ENCODE measurements at places on chromosomes 3 and 15.

DNA sequence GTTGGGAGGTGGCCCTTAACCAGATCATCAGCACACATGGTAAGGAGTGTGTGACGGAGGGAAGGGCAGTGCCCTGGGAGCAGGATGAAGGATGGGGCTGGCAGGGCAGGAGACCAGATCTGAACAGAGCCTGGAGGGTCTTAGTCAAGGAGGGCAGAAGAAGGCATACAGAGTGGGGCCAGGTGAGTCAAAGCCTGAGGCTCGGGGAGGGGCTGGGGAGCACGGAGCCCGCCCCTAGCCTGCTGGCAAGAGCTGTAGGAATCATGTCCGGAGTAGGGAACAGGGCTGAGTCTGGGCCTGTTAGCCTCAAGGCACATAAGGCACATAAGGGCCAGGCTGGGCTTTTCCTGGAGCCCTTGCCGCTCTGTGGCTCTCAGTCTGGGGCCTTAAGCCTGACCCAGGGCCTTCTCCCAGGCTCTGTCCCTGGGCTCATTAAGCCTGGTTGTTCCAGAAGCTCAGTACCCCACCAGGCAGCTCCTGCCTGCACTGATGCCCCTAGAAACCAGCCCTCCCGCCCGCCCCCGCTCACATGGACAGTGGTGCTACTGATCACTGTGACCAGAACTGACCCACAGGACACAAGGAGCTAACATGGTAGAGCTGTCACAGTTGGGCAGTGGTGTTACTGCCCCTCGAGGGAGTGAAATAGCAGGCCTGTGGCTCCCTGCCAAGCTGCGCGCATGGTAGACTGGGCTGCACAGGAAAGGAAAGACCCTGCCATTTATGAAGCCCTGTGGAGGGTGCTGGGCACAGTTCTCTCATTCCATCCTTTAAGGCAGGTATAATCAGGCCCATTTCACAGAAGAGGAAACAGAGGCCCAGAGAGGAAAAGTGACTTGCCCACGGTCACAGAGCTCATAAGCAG is 14.6 kb downstream of the ISG20 start:
- DNase-seq = no peak

DNA sequence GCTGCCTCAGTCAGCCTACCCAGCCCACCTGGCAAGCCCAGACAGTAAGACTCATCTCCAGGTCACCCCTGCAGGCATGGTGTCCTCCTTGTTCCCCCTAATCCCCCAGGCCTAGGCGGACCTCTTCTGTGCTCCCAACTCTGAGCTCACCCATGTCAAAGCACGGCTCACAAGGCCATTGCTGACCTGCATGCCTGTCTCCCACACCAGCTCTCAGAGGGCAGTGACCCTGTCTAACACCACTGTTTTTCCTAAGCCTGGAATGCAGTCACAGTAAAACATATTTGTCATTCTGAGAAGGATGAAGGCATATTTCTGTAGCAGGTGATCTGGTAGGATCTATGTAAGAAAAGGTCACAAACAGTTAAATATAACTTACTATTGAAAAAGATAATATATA is 110.3 kb upstream of the HACD2 start:
- DNase-seq = no peak

DNA sequence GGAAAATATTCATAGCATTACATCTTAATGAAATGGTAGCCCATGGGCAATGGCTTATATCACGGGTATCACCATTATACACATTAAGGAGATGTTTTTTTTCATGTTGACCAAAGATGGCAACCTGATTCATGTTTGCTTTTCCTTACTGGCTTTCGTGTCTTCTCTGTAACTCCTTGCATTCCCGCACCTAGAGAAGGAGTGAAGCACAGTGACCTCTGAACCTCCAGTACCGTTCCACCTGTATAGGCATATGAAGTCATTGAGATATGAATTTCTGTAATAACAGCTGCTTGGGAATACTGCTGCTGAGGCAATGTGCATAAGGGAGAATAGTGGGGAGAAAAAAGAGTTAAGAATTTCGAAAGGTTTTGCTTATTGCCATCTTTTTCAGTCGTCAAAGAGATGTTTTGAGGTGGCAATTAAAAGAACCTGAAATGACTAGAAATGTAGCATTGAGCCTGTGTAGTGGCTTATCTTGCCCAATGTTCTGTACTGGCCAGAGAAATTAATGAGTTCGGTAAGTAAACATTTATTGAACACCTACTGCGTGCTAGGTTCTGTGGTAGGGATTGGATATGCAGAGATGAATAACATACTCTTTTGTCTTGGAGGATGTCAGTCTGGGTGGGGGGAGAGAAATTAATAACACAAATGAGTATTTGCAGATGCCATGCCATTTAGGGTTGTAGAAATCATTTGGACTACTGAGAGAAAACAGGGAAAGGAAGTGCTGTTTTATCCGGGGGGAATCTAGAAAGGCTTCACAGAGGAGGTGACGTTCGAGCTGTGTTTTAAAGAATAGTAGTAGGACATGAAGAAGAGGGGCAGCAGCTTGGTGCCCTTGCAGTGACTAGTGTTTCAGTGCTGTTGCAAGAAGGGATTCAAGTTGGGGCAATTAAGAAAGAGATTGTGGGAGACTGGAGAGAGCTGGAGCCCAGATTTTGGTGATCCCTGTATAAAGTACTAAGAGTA is 2.5 kb downstream of the FEM1B start:
- no peak for DNase-seq

- no peak for DNase-seq
Observed at GRCh38 chr3:77489216-77489615, 449.3 kb downstream of the ROBO2 start.

GRCh38 chr3:114370537-114371174 is 76.8 kb downstream of the TIGIT start:
- DNase-seq = no peak

DNA sequence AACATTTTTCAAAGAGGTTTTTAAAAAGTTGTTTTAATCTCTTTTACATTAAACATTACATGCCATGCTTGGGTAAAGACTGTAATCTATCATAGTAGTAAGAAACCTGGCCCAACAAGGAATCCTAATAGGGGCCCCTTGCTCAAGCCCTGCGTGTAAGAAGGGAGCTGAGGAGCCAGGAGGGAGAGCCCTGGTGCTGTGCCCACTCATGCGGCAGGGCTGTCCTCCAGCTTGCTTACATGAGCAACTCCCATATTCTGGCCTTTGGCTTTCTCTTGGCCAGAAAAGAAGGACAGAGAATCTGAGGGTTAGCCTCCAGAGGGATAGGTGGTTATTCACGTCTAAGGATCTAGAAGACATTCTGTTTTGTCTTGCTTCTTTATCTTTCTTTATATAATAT is 49.8 kb downstream of the KBTBD12 start:
- no peak for DNase-seq

DNA sequence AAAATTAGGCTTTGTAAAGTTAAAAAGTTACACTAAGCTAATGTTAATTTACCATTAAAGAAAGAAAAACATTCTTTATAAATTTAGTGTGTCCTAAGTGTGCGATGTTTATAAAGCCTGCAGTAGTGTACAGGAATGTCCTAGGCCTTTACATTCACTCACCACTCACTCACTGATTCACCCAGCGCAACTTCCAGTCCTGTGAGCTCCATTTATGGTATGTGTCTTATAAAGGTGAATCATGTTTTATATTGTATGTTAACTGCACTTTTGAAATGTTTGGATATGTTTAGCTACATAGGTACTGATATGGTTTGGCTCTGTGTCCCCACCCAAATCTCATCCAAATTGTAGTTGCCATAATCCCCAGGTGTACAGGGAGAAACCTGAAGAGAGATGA is 549.7 kb upstream of the EPHA6 start:
- DNase-seq = no peak

- no peak for DNase-seq
Observed at GRCh38 chr3:162329514-162329913, 832.9 kb downstream of the OTOL1 start.

DNA sequence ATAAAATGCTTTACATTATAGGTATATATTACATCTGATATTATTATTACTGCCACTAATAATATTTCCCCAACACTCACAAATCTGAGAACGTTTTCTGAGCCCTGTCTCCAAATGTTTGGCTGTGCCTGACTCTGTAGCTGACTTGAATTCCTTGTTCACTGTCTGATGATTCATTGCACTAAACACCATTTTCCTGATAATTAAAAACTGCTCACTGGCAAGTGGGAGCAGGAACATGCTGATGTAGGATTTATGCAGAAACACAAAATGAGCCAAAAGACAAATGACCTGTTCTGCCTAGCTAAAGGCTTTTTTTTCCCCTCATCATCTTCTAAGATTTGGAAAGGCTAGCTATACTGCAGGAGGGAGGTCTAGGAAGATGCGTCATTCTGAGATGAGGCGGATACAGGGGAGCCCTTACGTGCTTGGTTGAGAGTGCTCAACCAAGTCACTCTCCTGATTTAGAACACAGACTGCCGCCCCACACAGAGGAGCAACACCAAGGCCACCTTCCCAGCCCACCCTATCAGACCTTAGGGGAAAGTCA is 380.7 kb downstream of the EPHB1 start:
- DNase-seq = no peak

GRCh38 chr15:72147418-72147817 is 29.2 kb downstream of the SENP8 start:
- no peak for DNase-seq

GRCh38 chr3:131688370-131688769 is 185.6 kb upstream of the MRPL3 start:
- no peak for DNase-seq

GRCh38 chr3:159856590-159857104 is 132.0 kb upstream of the IL12A start:
- no peak for DNase-seq

GRCh38 chr3:138740072-138740471 is 94.7 kb downstream of the PIK3CB start:
- DNase-seq = no peak

- no peak for DNase-seq
Observed at GRCh38 chr15:85139391-85139790, 157.7 kb downstream of the PDE8A start.

GRCh38 chr3:151688571-151688970 is 45.2 kb upstream of the AADACL2 start:
- no peak for DNase-seq

GRCh38 chr15:88498996-88499395 is 31.5 kb downstream of the MRPS11 start:
- no peak for DNase-seq

DNA sequence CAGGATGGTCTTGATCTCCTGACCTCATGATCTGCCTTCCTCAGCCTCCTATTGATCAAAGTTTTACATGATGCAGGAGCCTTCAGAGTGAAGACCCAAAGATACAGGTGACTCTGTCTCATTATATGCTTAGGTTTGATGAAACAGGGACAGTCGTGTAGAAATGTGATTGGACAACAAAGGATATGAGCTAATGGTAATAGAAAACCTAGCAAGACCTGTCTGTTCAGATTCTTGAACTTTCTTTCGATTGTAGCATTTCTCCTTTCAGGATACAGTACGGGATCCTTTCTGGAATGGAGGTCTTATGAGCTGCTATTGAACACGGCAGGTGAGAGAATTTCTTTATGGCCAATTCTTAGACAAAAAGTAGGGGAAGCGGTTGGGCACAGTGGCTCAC is at the start of gene ACKR2:
ACKR2 (plus strand) TSS at position 244 of the 400 bp plus-strand sequence. CDS start 55,058 bp downstream, outside the sequence.
- DNase-seq = no peak

- DNase-seq = no peak
Observed at GRCh38 chr3:88996691-88997090, 110.7 kb upstream of the EPHA3 start.

DNA sequence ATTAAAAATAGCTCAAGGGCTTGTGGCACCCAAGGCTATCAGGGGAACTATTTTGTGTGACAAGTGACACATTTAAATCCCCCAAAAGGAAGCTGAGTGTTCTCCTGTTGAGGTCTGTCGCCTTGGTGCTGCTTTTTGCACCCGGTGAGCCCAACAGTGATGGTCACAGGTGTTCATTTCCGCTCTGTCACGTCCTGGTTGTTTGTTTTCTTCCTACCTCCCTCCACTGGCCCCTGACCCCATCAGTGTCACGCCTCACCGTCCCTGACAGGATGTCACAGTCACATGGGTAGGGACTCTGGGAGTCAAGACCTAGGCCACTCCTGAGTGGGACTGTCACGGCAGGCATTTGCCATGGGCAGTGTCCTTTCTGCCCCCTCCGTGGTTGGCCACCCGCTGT is 11.2 kb downstream of the SLCO3A1 start:
- no peak for DNase-seq

- DNase-seq = no peak
Observed at GRCh38 chr3:71865727-71866126, 80.8 kb upstream of the PROK2 start.

DNA sequence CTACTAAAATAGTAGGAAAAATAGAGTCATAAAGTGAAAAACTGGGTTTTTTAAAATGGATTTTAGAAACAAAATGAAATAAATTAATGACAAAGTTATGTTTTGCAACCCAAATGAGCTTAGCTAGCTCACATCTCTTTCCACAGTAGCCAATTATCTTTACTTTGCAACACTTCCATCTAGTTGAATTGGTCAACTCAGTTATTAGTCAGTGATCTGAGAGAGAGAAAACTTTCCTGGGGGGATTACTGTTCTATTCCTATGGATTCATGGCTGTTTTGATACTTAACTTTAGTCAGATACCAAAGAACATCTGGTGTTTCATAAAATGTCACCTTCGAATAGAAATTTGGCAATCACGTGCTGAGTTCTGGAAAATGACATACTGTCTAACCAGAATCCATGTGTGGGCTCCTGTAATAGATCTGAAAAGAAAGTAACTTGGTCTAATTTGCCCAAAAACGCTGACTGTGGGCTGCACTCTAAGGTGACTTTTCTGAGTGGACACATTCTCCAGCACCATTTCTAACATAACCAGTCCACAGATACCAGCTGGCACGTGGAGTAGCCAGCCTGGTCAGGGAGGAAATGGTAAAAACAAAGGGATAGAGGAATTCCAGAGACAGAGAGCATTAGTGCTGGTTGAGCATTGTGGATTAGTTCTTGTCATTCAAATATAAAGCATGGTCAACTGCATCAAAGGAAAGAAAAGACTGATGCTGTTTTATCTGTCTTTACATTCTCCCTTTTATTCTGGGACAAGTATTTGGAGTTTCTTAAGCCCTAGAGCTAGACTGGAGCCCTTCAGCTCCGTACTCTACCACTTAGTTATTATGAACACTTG is 45.2 kb upstream of the CCDC80 start:
- no peak for DNase-seq

DNA sequence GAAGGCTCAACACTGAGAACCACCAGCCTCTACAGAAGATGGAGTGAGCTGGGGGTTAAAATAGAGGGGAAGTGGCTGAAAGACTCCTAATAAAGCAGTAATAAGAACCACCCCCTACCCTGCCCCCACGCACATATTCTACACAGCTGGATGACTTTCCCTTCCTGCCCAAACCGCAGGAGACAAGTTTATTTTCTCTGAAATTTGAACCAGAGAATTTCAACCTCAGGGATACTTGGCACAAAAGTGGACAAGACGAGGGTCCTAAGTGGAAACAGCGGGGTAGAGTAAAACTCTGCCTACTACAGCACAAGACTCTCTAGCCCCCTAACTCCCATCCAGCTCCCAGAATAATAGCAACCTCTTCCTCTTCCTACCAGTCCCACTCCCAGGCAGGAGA is 28.4 kb downstream of the USF3 start:
- no peak for DNase-seq

DNA sequence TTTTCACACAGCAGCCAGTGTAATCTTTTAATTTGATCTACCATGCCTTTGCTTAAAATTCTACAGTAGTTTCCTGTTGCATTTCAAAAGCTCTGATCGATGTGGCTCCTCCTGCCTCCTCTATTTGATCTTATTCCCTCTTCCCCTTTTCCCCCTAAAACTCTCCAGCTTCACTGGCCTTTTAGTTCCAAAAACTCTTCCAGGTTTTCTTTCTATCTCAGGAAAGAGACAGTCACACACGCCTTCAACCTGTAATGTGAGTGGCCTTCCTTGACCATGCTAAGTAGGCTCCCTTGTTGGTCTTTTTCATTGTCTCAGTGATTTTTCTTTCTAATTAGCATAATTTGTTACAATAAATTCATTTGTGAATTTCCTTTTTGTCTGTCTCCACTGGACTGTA is 985 bp downstream of the TEX9 start:
- DNase-seq = no peak

All from stimulated activated CD4-positive, alpha-beta T cell treated with anti-CD3 and anti-CD28 coated beads, Interleukin-12 subunit alpha, Interleukin-12 subunit beta, amount 100 ng/mL, for 24 hours (primary cell).